Activated effector memory CD4-positive, alpha-beta T cell treated with anti-CD3 and anti-CD28 coated beads, Interleukin-2, amount 50 U/mL, for 16 hours (primary cell): ENCODE measurements at places on chromosomes 1 and 21.

DNA sequence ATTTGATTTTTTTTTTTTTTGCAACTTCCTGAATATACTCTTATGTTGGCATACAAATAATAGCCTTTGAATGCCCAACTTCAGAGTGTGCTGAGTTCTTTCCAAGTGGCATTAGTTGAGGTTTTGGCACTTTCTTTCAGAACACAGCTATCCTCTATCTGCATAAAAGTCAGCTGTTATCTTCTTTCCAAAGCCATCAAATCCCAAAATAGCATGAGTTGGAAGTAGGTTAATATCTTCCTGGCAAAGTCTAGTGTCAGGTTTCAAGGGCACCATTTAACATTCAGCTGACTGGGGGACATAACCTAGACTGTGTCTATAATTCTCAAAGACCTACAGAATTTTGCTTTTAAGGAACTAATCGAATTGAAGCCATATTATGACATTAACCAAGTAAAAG is 223.9 kb downstream of the PLPP3 start:
- DNase-seq = no peak

GRCh38 chr1:29851691-29852090 is 615.4 kb downstream of the PTPRU start:
- no peak for DNase-seq

DNA sequence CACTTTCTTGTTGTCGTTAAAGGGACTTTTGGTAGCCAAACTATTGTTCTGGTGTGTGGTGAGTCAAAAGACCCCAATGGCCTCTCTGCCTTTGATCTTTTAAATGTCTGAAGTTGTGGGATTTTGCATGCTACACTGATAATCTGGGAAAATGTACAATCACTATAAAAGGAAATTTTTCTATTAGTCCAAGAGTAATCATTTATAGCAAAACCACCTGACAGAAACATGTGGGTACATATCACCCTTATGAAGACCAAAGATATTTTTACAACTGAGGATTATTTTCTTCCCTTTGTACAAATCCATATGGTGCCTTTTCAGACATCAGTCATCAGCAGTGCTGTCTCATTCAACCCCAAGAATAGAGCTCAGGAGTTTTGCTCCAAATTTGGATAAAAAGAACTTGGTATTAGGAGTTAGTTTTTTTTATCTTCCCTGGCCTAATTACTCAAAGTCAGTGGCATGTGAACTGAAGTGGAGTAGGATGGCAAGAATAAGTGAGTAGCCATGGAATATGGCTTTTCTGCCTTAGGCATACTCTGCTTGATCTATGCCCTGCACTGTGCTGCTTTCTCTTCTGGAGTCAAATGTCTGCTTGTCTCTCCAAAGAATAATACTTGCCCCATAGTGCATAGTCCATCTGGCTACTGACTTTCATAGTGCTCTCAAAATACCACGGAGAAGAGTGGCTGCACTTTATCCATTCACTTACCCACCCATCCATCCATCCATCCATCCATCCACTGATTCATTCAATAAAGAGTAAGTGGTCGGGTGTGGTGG is 13.5 kb downstream of the GREM2 start:
- no peak for DNase-seq

- no peak for DNase-seq
Observed at GRCh38 chr1:225888289-225888897, 553 bp downstream of the LEFTY1 start.

DNA sequence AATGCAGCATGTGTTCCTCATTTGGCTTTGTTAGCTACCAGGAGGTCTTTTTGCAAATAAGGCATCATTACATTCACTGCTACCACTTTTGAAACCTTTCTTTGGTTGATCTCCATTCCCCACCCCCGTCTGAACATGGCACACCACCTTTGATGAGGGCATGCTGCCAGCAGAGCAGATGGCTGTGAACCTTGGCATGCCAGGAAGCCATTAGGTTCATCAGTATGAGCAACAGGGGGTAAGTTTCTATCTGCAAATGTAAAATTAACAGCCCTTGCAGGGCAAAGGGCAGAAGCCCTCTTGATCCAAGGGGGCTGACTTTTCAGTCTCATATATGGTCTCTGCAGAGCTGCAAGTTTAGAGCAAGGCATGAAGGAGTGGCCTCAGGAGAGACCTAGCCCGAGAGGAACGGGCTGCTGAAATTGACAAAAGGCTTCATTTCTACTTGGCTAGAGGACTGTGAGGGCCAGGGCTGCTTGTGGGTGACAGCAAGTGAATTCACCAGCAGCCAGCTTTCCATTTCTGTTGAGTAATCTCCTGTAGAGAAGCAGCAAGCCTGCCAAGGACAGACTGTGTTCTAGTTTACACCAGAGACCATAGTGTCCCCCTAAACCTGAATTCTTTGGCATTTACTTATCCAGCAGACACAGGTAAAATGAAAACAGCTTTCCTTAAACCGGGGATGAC is 127.9 kb downstream of the ZNF326 start:
- DNase-seq = no peak

- DNase-seq = no peak
Observed at GRCh38 chr1:218247339-218247738, 37.8 kb upstream of the RRP15 start.

GRCh38 chr1:153174624-153175023 is 23.9 kb upstream of the SPRR2G start:
- no peak for DNase-seq

DNA sequence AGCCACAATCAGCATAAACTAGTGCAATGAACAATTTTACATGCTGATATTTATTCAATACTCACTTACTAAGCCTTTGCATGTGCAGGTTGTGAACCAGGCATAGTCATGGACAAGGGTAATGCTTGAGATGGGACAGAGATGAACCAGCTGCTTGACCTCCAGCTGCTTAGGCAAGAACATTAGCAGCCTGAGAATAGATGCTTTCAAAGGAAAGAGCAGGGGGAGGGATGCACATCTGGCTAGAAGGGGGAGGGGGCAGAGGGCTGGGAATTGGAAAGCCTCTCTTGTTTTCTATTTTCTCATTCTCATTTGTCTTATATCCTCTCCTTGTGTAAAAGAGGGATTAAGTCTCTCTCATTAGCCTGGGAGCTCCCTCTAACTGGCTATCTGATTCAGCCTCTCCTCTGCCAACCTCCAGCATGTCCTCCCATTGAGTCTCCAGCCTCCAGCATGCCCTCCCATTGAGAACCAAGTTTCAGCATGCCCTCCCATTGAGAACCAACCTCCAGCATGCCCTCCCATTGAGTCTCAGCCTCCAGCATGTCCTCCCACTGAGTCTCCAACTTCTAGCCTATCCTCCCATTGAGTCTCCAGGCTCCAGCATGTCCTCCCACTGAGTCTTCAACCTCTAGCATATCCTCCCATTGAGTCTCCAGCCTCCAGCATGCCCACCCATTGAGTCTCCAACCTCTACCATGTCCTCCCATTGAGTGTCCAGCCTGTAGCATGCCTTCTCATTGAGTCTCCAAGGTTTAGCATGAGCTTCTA is 38.4 kb upstream of the TRABD2B start:
- no peak for DNase-seq

DNA sequence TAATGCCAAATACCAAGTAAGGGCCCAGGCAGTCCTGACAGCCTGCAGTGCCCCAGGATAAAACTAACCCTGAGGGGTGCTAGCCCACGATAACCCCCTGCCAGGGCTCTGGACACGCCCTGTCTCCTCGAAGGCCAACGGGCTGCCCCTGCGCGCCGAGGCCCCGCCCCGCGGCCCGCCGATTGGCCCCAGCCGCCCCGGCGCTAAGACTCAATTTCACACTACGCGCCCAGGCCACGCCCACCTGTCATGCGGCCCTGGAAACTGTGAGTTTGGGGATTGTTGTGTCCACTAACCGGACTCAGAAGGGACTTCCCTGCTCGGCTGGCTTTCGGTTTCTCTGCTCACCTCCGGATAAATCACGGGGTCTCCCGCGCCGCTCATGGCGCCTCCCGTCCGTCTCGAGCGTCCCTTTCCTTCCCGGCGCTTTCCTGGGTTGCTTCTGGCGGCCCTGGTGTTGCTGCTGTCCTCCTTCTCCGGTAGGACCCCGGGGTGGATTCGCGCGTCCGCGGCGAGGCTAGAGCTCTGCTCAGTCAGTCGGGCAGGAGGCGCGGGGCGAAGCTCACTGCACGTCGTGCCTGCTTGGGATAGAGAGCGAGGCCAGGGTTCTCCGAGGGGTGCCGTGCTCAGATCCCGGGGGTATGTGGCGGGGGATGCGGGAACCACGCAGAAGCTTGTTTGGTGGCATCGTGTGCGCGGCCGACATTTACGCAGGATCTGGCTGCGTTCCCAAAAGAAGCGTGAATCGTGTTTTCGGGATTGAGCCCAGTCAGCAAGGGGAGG is at the start of gene CR1L:
CR1L (plus strand) TSS at position 282 of the 783 bp plus-strand sequence; CDS start at position 383, 101 bp downstream.
- peak; percentile 88 for DNase-seq

- no peak for DNase-seq
Observed at GRCh38 chr1:31926252-31926651, 11.9 kb downstream of the PTP4A2 start.

- DNase-seq = no peak
Observed at GRCh38 chr1:219701476-219701875, 88.6 kb upstream of the ZC3H11B start.

DNA sequence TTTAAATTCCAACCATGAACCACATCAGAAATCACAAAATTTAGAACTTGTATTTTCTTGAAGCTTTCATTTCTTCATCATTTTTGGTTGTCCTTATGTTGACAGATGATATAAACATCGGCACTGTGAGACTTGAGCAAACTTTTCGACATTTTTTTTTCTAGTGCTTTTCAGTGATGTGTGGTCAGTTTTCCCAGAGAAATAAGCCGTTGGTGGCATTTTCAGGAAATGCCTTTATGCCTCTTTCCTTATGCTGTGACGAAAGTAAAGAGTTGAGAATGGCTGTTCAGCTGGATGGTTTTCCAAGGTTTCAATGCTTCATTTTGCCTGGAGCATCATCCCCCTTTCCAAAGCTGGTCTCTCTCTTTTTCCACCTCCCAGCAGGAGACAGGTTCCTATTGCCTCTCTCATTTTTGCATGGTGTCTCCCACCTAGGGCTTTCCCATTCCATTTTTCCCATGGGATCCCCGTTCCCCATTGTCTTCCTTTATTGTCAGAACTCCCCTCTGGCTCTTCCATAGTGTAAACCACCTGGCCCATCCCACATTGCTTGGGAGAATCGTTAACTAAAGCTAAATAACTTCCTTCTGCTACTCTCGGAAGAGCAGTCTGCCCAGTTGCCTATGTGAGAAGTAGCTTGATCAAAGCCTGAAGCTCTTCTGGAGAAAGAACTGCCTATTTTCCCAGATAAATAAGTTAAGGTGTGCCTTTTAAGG is 61.4 kb upstream of the DYNLT5 start:
- DNase-seq = no peak
